ENCODE measurements at places on chromosomes 5 and 9.

DNA sequence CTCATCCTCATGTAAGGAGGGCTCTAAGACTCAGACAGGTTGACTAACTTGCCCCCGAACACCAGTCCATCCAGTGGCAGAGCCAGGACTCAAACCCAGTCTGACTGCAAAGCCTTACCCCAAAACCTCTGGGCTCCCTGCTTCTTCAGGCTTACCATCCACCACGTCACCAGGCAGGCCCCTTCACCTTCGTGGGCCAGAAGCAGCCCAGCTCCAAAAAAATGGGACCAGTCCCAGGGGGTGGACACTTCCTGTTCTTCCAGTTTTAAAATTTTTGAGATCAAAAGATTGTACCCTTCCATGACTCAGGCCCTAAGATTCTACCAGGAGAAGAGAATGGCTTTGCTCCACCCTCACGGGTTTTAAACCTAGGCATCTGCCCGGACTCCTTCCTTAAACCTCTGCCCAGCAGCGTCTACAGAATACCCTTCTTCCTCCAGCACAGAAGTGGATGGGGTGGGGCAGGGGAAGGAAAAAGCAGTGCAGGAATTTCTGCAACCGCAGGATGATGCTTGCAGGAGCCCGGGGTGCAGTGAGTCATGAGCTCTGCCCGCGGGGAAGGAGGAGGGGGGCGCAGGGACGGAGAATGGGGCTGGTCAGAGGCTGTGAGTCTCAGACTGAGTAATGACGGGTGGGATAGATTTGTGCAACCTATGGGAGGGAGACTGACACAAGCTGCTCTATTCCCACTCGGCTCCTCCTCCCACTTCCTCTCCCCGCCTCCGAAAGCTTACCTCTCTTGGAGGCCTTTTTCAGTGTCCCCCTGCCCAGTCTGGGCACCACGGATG lies 50.4 kb upstream of the STXBP1 start:
- DNase-seq: peak; percentile 99

DNA sequence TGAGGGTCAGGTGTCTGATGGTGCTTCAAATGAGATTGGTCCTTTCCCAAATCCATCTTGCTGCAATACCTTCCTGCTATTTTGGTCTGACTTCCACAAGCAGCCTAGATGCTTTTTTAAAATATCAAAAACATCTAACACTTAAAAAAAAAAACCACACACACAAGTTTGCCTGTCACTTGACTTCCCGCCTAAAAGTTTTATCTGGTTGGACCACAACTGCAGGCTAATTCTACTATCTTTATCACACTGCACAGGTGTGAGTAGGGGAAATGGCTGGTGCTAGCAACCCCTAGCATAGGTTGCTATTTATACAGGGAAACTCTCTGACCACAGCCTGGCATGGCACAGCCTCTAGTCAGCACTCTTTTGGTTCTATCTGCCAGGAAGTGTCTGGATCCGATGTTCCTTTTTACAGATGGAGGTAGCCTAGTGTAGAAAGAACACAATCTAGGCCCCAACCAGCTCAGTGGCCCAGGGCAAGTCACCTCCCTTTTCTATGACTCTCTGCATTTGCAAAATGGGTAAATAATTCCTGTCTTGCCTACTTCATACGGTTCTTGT lies at the start of gene HEMGN:
TSS of gene HEMGN (minus strand) at position 92 of the 564 bp plus-strand sequence. CDS start at position 56, 36 bp downstream.
- no peak for DNase-seq

DNA sequence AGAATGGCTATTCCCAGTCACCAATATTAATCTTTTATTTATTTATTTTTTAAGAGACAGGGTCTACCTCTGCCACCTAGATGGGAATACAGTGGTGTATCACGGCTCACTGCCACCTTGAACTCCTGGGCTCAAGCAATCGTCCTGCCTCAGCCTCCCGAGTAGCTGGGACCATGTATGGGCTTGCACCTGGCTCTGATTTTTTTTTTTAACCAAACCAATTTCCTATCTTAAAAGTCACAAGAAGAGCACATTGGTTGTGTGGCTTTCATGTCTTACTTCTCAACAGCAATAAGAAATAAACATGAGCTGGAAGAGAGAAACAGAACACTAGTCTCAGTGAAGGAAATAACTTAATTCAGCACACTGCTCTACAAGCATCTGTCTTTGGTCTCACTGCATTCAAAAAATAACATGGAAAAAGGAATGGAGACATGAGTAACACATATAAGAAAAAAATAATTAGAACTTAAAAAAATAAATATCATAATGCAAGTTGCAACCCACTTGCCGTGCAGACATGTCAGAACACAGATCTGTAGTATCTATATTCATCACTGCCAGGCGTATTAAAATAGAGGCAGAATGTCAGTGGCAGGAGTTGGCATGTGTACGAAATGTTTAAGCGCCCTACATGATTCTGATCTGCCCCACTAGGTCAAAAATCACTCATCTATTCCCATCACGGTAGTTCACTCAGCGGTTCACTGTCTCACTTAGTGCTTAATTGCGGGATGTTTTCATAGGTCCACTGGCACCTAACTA lies 66.4 kb downstream of the EFNA5 start:
- no peak for DNase-seq

DNA sequence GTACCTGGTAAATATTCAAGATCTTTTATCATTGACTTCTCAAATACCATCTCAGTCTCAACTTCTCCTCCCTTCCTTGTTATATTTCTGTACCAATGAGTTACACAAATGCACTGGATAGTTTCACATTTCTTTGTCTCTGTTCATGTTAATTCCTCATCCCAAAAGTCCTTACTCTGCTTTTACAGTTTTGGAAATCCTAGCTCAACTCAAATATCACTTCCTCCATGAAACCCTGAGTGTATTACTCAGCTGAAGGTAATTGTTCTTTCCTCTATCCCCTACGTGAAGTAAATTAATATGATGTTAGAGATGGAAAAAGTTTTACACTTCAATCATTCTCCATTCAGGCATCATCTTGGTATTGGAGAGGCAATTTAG lies 241.5 kb downstream of the TLE4 start:
- DNase-seq: no peak

DNA sequence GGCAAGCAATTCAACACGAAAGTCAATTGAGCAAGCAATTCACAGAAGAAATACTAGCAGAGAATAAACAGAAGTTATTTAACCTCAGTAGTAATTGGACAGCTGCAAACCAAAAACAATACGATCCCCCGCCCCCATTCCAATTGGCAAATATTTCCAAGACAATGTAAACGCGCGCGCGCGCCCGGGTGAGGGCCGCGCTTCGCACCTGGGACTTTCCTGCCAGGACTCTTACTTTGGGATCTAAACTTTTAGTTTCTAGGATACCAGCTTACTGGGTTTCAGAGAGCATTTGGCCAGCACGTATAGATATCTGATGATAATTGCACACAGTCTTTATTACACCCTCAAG lies 8.6 kb downstream of the RUFY1 start:
- DNase-seq: peak; percentile 36

Data from RPMI7951 (cell line).